Left forelimb (tissue), 1 donor: ENCODE measurements at places on chromosomes 3 and 15.
A peak's percentile ranks its signal among the peaks of the same experiment; 100 is the strongest.

- no peak for DNase-seq
These were observed 88.7 kb upstream of the IQSEC1 start for GRCh38 chr3:13161771-13162535.

GRCh38 chr3:56796202-56796601, 5.5 kb downstream of the ARHGEF3 start:
- DNase-seq, result no peak

- DNase-seq, result no peak
These were observed 194.4 kb downstream of the KBTBD8 start for GRCh38 chr3:67192466-67192865.

- DNase-seq, result no peak
These were observed 35.2 kb upstream of the TF start for GRCh38 chr3:133711013-133711412.

GRCh38 chr3:119219069-119219468, 21.6 kb downstream of the B4GALT4 start:
- DNase-seq, result no peak

DNA sequence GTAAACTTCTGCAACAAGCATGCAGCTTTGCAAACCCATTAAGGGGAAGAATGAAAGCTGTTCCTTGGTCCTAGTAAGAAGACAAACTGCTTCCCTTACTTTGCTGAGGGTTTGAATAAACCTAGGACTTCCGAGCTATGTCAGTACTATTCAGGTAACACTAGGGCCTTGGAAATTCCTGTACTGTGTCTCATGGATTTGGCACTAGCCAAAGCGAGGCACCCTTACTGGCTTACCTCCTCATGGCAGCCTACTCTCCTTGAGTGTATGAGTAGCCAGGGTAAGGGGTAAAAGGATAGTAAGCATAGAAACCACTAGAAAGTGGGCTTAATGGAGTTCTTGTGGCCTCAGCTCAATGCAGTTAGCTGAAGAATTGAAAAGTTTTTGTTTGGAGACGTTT, 224.2 kb downstream of the P3H2 start:
- no peak for DNase-seq

DNA sequence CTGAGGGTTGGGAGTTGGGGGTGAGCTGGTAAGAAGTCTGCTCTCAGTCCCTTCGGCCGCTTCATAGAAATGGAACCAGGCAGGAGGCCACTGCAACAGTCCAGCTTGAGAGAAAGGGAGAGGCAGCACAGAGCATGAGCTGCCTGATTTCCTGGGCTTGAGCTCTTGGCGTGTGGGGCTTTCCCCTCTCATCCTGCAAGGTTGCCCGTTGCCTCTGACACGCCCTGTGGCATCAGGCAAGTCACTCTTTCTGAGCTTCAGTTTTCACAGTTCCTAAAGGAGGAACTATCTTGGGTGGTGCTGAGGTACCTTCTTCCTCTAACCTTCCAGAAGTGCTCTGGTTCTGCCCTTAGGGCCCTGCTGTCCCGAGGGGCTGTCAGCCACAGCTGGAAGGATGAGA, 4.9 kb downstream of the MESP2 start:
- no peak for DNase-seq

DNA sequence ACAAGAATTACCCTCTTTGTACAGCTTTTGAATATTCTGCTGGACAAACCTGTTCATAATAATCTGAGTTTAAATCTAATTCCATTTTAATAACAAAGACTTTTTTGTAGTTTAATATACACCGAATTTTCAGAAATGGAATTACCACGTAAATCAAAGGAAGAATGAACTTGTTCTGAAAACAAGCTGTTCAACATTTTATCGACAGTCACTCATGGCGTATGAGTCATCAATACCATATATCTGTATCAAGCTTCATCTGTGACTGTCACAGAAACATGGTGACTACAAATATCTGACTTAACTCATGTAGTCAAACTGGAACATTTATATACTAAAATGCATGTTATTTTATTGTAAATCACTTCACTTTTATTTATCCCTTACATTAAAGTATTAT, 90.0 kb downstream of the EFL1 start:
- DNase-seq, result no peak

DNA sequence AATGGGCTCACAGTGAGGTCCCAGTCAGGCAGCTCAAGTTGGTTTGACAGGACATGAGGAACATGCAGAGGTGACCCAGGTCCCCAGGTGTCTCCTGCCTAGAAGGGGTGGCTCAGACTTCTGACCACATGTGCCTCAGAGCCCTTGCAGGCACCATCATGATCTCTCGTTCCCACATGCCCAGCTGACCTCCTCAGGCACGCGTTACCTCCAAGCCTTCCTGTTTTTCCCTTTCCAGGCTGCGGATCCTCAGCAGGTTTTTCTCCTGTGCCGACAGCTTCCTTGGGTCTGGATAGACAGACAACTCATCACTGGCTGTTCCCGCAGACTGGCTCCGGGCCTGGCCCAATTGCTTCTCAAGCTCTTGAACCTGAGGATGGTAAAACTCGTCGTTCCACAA, 30.4 kb downstream of the CCDC13 start:
- DNase-seq, result no peak

- peak; percentile 82 for DNase-seq
These were observed 680 bp downstream of the SMARCC1 start for GRCh38 chr3:47780741-47781684.

- no peak for DNase-seq
These were observed 5.0 kb downstream of the SLC28A1 start for GRCh38 chr15:84889313-84889990.

DNA sequence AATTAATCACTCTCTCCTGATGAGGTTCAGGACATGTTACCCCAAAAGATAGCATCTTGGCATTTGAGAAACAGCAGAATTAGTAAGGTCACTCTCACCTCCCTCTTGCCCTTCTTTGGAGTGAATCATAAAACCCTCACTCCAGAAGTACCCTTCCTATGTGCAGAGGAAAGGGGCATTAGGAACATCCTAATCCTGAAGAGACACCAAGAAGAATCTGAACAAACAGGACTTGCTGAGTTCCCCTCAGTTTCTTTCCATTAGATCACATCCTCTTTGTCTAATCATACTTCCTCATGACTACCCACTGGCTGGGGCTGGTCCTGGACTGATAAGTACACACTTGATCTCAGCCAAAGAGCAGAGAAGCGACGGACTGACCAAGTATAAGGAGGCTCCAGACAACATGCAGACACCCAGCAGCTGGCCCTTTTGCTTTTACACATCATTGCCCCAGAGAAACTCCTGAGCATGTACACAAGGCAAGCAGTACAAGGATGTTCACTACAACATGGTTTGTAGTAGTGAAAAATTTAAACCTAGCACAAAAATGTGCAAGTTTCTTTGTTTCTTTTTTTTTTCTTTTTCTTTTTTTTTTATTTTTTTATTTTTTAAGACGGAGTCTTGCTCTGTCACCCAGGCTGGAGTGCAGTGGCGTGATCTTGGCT, 15.0 kb upstream of the TM6SF1 start:
- DNase-seq, result no peak

DNA sequence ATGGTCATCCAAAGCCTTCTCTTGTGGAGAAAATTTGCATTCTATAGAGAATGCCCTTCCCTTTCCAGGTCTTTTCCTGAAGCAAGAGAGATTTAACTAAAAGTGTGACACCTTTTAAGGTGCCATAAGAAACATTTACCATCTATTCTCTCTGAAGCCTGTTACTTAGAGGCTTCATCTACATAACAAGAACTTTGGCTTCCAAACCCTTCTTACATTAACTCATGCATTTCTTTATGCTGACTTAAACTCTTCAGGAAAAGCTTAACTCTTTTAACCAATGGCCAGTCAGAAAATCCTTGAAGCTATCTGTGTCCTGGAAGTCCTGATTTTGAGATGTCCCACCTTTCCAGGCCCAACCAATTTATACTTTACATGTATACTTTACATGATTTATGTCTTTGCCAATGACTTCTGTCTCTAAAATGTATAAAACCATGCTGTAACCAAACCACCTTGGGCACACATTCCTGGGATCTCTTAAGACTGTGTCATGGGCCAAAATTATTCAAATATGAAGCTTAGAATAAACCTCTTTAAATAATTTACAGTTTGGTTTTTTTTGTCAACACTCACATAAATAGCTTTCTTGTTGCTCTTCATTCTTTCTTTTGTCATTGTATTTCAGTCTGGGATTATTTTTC, 472.6 kb upstream of the NECTIN3 start:
- DNase-seq, result no peak

DNA sequence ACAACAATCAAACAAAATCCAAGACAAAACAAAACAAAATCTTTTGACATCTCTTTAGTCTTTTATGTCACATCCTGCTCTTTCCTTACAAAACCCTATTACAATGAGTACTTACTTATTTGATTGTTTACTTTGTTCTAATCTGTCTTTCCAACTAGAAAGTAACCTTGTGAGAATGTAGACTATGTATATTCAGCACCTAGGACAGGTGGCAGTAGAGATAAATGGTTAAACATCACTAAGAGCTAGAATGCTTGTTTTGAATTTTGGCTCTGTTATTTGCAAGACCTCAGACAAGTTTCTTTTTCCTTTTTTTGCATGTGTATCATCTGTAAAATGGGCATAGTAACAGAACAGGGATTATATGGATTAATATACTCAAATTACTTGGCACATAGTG, 33.1 kb upstream of the NAALADL2 start:
- no peak for DNase-seq

GRCh38 chr3:179194931-179195330, 46.8 kb downstream of the PIK3CA start:
- DNase-seq, result no peak

DNA sequence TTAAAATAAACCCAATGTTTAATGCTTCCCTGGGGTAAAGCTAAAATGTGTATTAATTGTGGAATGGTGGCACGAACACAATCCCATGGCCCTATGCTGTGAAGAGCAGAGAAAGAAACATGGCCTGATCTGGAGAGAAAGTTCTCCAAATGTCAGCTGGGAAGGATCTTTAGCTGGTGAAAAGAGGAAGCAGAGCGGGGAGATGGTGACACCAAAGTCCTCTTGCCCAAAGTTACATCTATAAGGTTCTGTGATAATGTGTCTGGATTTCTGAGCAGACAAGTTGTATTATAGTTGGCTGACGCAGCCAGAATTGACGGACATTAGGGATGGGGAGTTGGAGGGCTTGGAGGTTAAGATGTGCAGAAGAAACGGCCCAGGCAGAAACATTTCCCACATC, 196.2 kb downstream of the CHST2 start:
- DNase-seq, result no peak

GRCh38 chr3:186413615-186414415, 51.8 kb upstream of the DGKG start:
- no peak for DNase-seq

DNA sequence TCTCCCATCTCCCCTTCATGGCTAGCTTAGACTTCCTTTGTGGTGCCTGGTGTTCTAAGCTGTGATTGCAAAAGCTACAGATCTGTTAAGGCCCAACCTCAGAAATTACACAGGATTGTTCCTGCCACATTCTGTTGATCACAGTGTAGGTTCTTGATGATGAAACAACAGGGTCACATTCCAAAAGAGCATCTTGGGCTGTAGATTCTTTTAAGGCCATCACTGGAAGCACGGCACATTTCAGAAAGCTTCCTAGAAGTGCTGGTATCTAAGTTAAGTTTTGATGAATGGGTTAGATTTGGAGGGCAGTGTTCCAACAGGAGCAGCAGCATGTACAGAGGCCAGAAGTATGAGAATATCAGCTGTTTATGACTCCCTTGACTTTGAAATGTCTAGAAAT, 107.5 kb upstream of the SKOR1 start:
- DNase-seq, result no peak

DNA sequence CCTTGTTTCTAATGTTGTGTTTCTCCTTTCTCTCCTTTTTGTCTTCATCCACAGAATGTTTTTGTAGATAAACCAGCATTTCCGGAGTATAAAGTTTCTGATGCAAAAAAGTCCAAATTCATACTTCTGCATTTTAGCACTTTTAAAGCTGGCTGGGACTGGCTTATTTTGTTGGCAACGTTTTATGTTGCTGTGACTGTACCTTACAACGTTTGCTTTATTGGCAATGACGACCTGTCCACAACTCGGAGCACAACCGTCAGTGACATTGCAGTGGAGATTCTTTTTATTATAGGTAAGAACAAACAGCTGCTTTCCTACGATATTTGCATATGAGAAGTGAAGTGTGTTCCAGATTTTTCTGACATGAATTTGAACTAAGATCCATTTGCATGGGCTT, 199.4 kb downstream of the KCNH8 start:
- DNase-seq, result no peak

GRCh38 chr15:90015749-90016148, 14.6 kb downstream of the ZNF710 start:
- DNase-seq, result no peak

DNA sequence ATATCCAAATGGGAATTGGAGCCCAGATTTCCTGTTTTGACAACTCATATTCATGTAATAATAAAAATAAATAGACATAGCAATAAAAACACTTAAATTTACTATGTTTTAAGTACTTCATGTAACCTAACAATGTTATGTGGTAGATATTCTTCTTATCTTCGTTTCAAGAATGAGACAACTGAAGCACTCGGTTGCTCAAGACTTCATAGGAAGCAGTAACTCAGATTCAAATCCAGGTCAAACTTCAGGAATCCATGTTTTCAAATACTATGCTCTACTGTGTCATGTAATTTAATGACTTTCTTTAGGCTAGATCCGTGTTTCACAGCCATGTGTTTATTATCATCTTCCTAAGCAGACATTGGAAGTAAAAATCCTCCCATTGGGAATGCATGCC, 492.2 kb downstream of the CNTN3 start:
- no peak for DNase-seq

DNA sequence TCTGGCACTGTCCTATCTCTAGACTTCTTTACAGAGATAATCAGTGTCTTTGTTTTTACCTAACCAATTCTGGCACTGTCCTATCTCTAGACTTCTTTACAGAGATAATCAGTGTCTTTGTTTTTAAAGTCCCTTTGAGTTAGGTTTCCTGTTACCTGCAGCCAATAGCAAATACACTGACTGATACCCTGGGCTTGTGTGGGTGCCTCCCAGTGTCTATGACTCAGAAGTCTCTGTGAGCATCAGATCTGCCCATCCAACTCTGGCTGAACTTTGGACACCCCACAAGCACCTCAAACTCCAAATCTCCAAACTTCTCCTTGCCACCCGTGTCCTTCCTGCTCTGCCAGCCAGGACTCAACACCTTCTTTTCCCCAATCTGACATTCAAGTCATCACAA, 30.4 kb downstream of the SLC41A3 start:
- DNase-seq, result no peak

DNA sequence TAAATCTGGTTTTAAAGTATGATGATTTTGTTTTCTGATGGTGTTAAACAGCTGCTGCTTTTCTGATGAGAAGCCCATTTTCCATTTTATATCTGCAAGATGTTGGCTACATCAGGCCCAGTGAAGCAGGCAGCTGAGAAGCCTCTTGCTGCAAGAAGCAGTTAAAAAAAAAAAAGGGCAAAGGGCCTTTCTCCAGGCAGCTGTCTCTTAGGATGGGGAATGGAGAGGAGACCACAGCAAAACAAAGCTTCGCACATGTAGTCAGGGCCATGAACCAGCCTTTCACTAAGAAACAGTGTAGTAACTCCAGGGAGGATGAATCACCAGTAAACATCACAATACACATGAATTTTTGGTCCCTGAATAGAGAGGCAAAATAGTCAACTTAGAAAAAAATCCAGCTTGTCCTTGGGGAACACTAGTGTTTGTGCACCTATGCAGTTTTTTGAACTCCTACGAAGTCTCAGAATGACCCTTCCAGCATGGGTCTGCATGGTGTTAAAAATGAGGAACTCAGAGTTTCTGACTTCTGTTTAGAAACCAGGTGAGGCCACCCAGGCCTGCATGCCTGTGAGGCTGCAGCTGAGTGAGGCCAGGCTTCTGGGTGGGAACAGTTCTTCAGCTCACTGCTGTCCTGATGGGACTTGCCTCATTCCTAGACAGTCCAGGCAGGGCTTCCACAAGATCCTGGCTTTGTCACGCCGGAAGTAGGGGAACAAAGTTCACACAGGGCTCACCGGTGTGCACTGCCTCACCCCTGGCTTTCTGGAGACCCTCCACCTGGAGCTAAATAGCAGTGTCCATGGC, 518.7 kb downstream of the MCTP2 start:
- DNase-seq, result no peak
